ENCODE measurements at places on chromosomes 12 and 14.

DNA sequence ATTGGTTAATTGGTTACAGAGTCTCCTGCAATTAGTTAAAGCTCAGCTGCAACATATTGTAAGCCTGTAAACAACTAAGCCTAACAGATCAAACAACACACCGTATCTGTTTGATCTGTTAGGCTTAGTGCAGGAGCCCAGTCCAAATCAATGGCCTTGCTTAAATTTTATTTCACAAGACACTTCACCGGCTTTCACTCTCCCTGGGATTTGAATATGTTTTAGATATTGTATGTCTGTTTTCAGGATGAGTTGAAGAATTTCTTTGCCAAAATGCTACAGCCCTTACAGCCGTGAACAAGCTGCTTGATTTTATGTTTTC lies 5.5 kb upstream of the RNASE1 start:
- DNase-seq, result no peak

DNA sequence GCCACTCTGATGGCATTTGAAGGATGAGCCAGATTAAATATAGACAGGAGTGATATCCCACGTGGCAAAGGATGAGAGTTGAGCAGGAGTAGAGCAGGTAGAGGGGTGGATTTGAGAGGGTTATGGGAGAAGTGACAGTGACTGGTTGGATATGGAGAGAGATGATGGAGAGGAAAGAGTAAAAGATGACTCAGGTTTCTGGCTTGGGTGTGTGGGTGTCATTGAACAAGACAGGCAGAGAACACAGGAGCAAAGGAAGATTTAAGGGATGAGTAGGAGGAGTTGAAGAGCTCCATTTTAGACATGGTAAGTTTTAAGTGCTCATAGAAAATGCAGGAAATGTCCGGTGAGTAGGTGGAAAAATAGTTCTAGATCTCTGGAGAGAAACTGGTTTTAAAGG lies 136.9 kb downstream of the EGLN3 start:
- DNase-seq, result no peak

DNA sequence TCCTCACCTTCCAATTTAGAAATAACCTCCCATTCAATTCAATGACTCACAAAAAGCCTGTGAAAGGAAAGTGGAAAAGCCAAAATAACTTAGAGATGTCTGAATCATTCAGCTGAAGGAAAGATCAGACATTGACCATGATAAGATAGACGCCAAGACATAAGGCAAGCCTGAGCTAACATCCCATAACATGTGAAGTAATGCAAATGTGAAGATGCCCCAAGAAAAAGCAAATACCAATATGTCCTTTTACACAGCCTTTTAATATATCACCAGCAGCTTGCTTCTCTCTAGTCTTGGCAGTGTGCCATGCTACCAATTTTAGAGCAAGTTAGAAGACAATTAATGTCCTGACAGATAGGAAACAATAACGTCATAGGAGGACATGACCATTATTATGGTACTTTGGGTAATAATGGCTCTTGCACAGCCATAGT lies 2.4 kb upstream of the NUMB start:
- DNase-seq, result no peak

GRCh38 chr12:26863515-26863914 lies 30.5 kb upstream of the ITPR2 start:
- no peak for DNase-seq

DNA sequence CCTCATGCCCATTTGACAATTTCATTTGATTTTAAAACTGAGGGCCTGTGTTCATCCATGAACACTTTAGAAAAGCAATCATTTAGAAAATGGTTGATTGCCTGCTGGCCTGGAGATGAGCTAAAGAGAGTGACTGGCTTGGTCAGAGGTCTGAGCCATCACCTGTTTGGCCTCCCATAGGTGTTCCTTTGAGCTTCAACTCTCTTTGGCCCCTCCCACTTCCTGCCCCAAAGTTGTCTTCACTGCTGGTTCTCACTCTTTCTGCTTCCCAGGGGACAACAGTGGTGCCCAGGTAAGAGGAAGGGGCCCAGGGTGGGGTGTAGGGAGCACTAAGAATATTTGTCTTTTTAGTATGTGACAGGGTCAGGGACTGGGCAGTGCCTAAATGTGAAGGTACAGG lies 4.9 kb upstream of the TCP11L2 start:
- no peak for DNase-seq

DNA sequence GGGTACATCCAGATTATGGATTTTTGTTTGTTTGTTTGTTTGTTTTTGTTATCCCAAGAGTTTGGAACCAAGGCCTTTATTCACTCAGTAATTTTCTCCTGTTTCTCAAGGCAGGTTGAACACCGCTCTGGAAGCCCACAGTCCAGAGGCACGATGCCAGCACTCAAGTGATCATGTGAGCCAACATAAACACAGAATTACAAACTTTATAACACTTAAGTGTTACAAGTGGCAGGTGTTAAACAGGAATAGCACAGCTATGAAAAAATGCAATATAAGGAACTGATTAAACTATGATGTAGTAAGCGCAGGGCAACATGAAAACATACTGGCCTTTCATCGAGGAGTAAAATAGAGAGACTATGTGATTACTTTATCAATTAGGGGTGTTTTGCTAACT lies 1885.8 kb upstream of the SEL1L start:
- no peak for DNase-seq

DNA sequence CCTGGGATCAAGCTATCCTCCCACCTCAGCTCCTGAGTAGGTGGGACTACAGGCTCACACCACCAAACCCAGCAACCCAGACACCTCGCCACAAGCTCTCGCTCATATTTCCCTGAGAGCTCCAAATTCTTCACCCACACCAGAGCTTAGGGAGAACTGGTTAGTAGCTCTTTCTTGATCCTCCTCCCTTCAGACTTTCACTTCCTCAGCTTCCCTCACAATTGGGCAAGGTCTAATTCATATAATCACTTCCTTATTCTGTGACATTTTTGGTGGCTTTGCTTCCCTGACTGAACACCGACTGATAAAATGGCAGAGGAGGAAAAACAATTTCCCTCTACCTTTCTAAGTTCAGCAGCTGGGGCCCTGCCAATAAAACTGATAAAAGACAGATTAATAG lies 88.5 kb downstream of the GXYLT1 start:
- peak; percentile 28 for DNase-seq

GRCh38 chr12:132363661-132364347 lies 34.4 kb upstream of the GALNT9 start:
- no peak for DNase-seq

DNA sequence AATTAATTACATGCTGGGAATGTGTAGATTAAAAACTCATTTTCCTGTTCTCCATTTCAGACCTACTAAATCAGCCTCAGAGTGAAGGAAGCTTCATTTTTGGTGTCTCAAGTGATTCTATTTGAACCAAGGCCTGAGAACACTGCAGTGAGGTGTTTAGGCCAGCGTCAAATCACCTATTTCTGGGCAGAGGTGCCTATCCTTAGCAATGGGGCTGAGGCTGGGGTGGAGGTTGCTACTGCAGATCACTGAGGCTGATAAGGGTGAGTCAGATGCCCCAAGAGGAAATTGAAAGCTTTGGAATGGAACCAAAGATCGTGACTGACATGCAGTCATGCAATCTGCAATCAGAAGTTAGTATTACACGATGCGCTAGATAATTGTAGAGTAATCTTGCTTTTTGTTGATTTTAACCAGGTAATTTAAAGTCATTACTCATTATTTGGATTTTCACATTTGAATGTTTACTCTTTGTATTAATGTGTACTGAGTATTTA lies 4.4 kb downstream of the TXNRD1 start:
- DNase-seq, result no peak

DNA sequence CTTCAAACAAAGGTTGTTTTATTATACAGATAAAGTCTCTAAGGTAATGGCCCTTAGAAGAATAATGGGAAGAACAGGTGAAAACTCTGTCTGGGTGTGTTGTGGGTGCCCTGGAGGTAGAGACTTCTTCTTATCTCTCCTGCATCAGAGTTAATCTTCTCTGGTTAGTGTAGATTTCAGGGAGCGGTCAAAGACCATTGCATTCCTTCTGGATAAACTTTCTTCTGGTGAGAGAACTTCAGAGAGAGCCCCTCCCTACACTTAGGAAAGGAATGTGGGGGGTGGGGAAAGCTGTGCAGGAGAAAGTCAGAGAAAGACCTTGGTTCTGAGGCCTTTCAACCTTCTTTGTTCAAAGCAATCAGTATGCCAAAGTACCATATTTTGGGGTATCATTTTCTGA lies 658.5 kb downstream of the DIO2 start:
- no peak for DNase-seq
